ENCODE measurements at places on chromosomes 12 and 14.
A peak's percentile ranks its signal among the peaks of the same experiment; 100 is the strongest.

DNA sequence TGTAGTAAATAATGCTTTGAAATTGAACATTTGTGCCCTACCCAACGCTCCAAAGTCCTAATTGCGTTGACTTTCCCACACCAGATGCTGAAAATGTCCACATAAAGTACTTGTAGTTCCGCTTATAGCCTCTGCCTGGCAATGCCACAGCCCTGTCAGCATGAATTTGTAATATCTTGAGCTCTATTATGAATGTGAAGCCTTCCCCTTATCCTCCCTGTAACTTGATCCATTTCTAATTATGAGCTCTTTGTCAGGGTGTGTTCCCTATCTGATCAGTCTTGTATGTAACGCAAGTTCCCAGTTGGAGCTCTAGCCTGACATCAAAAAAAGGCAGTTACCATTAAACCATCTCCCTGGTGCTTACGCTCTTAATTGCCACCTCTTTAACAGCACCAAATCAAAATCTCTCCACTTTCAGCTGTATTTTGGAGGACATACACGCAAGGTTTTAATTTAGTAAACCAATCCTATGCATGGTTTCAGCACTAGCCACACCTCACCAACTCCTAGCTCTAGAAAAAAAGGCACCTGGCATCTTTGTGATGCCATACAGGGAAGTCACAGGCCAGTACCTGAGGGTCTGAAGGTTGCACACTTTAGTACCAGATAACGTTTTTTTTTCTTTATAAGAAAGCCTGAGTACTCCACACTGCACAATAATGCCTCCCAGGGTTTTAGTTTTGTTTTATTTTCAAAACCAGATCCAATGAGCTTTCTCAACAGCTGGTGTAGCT, 69.3 kb downstream of the EEA1 start:
- DNase-seq, result no peak

DNA sequence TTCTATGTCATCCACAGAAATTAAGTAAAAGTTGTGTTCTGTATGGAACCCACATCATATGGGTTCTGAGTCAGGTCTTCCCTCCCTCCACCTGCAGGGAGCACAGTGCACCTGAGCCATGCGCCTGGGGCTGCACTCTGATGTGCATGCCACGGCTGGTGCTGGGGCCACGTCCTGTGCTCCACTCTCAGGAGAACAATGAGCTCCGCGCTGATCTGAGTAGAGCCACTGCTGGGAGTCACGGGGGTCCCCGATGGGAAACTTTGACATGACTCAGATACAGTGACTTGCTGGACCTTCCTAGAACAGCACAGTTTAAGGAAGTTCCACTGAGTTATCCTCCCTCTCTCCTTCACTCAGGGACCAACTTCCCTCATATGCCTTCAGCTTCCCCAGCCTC, 683.4 kb downstream of the TMEM121 start:
- DNase-seq, result no peak

DNA sequence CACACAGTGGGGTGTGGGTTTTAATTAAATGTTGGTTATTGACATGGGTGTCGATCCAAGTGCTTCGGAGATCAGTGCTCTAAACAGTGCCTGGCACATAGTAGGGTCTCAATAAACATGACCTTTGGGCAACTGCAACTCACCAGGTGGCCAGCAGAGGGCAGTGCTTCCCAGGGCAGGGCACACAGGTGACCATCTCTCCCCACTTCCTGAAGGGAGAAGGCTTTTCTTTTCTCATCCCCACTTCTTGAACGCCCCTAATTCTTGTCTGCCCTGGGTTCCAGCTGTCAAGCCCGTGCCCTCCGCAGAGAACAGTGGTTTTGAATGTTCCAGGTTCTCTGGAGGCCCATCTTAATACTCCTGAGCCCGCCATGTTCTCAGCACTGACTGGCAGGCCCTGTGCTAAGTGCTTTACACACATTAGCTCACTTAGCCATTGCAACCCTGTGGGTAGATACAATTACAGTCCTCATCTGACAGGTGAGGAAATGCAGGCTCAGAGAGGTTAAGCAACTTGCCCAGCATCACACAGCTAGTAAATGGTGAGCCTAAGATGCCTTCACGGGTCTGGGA, 16.3 kb downstream of the RAPGEF3 start:
- peak; percentile 69 for DNase-seq

DNA sequence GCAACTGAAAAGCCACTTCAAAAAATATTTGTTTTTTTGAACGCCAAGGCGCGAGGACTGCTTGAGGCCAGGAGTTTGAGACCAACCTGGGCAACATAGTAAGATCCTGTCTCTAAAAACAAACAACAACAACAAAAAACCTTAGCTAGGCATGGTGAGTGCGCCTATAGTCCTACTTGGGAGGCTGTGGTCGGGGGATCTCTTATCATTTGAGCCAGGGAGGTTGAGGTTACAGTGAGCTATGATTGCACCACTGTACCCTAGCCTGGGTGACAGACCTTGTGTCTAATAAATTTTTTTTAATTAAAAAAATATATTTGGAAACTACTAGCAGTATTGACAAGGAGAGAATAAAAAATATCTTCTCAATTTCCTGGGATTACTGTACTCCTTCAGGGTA, 113.1 kb downstream of the TRAFD1 start:
- DNase-seq, result no peak

- no peak for DNase-seq
Measured at GRCh38 chr12:69908203-69908602, 83.2 kb downstream of the MYRFL start.

- DNase-seq, result no peak
Measured at GRCh38 chr12:80581783-80582182, 125.7 kb upstream of the MYF6 start.

- DNase-seq, result no peak
Measured at GRCh38 chr14:99378782-99379214, 101.9 kb downstream of the SETD3 start.

- no peak for DNase-seq
Measured at GRCh38 chr12:50685641-50686040, 78.3 kb upstream of the ATF1 start.

GRCh38 chr12:116515684-116516083, 43.5 kb upstream of the MAP1LC3B2 start:
- no peak for DNase-seq

- DNase-seq, result no peak
Measured at GRCh38 chr12:96247563-96247962, 53.4 kb downstream of the ELK3 start.

DNA sequence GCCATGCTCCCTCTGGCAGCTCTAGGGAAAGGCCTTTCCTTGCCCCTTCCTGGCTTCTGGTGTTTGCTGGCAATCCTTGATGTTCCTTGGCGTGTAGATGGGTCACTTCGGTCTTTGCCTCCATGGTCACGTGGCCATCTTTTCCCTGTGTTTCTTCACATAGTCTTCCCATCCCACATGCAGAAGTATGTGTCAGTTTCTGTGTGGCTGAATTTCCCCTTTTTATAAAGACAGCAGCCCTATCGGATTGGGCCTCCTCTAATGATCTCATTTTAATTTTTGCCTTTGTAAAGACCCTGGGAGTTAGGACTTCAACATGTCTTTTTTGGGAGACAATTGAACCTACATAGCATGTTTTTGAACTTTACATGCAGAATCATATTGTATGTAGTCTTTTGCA, 107.2 kb upstream of the FGD4 start:
- DNase-seq, result no peak

- peak; percentile 76 for DNase-seq
Measured at GRCh38 chr14:22871224-22872032, at the start of gene LRP10. Gene LRP10 (plus strand): TSS chr14:22871740. CDS start chr14:22872304, 564 bp downstream.

DNA sequence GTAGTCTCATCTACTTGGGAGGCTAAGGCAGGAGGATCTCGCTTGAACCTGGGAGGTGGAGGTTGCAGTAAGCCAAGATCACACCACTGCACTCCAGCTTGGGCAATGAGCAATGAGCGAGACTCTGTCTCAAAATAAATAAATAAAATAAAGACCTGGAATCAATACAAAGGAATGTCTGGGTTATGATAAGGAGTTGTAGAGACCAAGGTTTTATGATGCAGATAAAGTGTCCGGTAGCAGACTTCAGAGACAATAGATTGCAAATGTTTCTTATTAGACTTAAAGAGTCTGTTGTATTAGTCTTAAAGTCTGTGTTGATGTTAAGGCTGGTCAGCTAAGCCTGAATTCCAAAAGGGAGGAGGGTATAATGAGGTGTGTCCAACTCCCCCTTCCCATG, 35.2 kb upstream of the RNASE1 start:
- no peak for DNase-seq

- no peak for DNase-seq
Measured at GRCh38 chr14:33240466-33240865, 301.8 kb downstream of the NPAS3 start.

DNA sequence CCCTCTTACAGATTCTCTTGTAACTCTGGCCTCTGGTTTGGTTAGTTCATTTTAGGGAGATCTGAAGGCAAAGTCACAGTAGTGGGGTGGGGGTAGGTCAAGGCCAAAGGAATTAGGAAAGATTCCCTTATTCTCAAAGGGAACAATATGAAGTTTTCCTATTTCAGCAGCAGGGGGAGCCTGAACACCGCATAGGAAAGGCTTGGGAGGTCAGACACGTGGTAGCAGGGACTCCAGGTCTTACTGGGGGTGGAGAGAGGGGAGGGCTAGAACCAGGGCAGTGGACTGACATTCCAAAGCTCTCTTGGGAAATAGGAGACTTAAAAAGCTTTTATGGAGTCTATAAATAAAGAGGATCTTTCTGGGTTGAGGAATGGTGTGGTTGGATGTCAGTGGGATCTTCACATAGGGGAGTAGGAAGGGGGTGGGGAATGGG, 1.3 kb downstream of the ZC3H10 start:
- peak; percentile 52 for DNase-seq

GRCh38 chr14:53186532-53186931, 33.4 kb upstream of the DDHD1 start:
- DNase-seq, result no peak

DNA sequence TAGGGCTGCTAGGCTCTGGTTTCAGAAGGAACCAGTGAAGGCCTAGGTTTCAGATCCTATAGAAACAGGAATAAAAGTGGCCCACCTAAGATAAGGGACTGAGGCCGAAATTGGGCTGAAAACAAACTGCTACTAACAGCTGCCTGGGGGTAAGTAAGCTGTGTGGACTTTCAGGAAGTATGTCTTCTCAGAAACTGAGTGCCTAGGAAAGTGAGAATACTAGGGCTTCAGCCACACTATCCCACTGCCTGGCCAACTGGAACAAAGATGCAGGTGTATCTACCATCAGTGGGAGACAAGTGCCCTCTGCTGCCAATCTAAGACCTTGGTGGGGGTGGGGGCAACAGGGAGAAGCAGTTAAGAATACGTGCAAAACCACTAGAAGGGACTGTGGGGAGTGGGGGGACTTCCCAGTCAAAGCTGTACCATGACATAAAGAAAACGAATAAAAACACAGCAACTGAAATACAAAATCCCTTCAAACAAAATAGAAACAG, 82.5 kb downstream of the MED13L start:
- peak; percentile 46 for DNase-seq

DNA sequence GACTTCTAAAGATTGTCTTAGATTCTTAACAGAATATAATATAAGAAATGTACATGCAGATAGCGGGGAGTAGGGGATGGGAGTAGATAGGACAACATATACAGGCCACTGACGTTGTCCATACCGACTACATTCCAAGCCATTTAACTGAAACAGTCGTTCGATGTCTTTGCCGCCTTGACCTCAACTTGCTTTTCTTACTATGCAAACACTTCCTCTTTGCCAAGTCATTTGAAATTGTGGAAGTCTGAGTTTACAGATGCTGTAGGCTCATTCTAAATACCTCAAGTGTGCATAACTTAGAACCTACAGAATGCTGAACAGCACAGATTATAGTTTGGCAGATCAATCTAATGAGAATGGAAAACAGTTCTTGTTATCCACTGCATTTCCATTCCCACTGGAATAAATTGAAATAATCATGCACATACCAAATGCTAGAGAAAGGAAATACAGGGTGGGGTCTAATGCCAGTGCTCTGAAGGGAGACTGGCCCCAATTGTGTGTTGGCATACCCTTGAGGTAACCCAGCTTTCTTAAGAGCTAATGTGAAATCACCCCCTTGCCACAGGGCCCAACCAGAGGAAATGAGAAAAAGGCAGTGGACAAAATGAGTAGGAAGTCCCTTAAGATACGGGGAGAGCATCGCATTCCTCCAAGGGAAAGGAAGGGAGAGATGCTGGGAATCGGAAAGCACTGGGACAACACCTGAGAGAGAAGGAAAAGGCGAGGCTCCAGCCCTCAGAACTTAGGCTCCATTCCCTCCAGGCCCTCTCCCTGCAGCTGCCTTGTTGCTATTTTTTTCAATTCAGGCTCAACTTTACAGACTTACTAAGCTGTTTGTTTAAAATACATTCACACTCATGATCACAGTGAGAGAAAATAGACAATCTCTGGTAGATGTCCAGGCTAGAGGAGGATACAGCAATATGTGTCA, 380.9 kb upstream of the TMTC1 start:
- DNase-seq, result no peak

GRCh38 chr12:53601296-53601847, 24.8 kb downstream of the ATF7 start:
- no peak for DNase-seq

GRCh38 chr12:60059180-60059579, 463.4 kb downstream of the SLC16A7 start:
- DNase-seq, result no peak

DNA sequence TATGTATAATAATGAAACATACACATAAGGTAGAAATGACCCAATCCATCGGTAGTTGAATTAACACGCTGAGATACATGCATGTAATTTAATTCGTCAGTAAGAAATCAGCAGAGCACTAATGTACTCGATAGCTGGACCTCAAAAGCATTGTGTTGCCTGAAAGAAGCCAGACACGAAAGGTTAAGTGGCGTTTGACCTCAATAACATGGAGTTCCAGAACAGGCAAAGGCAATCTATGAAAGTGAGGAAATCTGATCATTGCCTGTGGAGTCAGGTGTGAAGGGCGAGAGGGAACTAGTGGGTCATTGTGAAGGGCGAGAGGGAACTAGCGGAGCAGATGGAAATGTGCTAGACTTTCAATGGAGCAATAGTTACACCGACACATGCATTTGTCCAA, 970.4 kb upstream of the TMEM132C start:
- DNase-seq, result no peak

DNA sequence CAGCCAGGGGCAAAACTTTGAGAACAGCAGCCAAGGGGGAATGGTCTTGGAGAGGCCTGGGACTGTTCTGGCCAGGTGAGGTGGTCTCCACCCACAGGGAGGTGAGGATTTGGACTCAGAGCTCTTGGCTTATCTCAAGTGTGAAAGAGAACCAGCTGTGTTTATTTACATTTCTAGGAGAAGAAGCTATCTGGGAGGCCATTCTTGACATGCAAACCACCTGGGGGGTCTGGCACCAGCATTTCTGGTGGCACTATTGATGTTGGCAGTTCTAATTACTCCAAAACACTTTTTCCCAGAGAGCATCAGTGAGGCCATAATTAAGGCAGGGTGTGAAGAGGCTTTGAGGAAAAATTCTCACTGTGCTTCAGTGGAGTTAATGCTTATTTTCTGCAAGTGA, 95.1 kb downstream of the CAND1 start:
- no peak for DNase-seq

GRCh38 chr12:65948320-65949008, 124.2 kb downstream of the HMGA2 start:
- DNase-seq, result no peak

- no peak for DNase-seq
Measured at GRCh38 chr14:68809524-68809923, 16.7 kb upstream of the ZFP36L1 start.
